RPMI8226 (cell line): ENCODE measurements at places on chromosomes 6 and 20.

GRCh38 chr6:14924126-14925024, 321.5 kb upstream of the JARID2 start:
- DNase-seq, result no peak

GRCh38 chr6:135281964-135282363, 100.9 kb downstream of the MYB start:
- no peak for DNase-seq

GRCh38 chr6:139485185-139485584, 110.7 kb upstream of the CITED2 start:
- no peak for DNase-seq

DNA sequence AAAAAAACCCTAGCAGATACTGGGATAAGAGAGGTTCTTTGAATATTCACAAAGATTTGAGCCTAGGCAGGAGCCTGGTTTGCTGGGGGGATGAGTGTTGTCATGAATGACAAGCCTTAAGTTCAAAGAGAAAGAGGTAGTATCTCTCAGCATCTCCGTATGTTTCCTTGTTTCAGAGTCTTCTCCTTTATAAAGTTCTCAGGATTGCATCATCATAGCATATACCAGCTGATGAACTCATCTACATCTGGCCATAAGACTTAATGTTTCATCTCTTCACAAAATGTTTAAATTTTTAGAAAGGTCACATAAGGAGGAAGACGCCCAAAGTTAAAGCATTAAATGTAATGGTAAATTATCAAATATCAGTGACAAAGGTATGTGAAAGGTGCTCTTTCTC, 17.1 kb downstream of the DEFB114 start:
- no peak for DNase-seq

DNA sequence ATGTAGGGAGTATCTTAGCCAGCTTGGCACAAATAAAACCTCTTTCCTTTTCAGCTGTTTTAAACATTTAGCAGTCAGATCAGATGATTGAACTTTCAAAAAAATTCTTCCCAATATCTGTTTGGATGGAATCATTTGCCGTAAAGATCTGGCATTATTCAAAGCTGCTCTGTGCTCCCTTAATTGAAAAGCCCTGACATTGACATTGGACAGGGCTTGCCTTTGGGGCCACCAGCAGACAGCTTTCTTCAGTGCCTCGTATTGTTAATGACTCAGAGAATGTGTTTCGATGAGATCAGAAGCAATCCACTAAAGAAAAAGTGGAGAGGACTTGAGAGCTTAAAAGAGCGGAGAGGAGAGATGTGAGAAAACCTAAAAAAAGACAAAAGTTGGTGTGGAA, 343.5 kb downstream of the NRN1 start:
- DNase-seq, result no peak

DNA sequence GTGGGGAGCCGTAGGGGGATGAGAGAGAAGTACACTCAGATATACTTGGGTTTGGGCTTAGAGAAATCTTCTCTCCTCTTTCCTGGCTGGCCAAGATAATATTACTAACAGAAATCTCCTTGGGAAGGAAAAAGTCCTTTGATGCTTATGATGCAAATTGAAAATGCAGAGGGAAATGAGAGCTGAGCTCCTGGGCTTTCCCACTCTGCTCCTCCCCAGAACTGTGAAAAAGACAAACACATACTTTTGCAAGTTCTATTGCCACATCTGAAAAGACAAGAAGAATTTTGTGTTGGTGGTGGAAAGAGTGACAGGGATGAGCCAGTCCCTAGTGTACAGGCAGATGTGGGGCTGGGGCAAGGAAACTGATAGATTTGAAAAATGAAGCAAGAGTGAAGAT, 185.9 kb downstream of the ANKRD60 start:
- DNase-seq, result no peak

DNA sequence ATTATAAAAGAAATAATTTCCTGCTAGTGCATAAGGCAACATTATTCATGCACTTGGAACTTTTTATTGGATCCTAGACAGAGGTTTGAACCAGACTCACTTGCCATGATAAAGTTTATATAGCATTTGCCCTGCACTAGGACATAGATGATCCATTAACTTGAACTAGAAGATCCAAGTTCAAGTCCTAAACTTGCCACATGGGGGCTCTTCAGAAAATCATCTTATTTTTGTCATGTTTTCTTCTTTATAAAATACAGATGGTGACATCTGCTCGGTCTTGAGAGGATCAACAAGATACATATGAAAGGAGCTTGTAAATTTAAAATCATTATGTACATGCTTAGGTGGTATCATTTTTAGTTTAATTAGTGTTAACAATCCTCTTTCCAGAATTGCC, 94.5 kb downstream of the SIM1 start:
- DNase-seq, result peak; percentile 19

DNA sequence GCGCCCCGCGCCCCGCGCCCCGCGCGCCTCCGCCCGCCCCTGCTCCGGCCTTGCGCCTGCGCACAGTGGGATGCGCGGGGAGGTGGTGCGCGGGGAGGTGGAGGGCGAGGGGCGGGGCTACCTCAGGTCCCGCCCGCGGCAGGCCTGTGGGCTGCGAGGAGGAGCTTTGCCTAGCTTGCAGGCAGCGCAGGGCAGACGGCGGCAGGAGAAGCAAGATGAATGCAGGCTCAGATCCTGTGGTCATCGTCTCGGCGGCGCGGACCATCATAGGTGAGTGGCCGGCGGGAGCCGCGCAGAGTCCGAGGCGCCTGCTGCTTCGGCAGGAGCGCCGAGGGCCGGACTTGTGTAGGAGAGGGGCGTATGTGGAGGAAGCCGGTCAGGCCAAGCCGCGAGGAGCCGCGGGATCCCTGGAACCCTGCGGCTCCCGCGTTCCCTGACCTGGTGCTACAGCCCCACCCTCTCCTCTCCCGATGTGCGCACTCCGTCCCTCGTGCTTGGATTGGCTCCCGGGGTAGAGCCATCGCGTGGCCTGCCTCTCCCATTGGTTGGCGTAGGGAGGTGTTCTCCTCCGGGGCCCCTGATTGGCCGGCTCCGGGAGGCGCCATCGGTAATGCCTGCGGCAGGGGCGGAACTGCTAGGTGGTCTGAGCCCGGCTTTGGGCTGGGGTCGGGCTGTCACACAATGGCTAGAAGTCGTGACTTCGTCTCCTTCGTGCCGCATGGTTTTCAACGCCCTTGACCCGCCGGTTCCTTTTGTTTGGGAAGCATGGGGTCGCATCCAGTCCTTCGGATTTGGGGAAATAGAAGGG, at the start of gene ACAT2:
TSS of gene ACAT2 (plus strand) at position 173 of the 808 bp plus-strand sequence. CDS start at position 216, 43 bp downstream.
- peak; percentile 96 for DNase-seq

DNA sequence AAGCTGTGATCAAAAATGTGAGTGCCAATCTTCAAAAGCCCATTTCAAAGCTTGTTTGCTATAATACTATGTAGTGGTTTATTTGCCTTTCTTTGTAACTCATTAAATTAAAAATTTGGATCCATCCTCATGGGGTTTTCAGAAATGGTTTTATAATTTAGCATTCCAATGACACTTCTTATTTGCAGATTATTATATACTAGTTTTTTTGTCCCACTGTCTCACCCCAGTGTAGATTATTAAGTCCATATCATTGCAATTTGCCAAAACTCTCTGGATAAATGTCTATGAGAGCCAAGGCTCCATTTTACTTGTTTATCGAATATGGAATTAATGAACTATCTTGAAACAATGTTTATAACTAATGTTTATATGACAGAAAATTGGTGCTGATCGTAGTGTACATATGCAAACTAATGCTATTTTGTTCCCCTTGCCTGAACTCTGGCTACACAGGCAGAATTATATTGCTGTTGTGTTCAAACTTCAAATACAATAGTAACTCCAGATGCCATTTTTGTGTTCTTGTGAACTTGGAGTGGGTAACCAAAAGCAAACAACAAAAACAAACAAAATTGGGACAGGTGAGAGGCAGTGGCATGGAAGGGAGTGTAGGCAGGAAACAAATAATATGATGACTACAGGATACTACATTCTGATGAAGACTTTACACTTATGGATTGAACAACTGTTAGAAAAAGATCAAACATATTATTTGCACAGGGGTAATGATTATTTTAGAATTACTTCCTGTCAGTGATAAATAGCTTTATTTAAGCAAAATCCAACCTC, 307.1 kb upstream of the FLRT3 start:
- DNase-seq, result no peak

- no peak for DNase-seq
These were observed 1.9 kb upstream of the BACH2 start for GRCh38 chr6:90298459-90299053.

GRCh38 chr20:22339946-22340345, 244.4 kb downstream of the FOXA2 start:
- no peak for DNase-seq

- no peak for DNase-seq
These were observed 217.7 kb upstream of the RIN2 start for GRCh38 chr20:19540392-19540791.

- no peak for DNase-seq
These were observed 34.9 kb upstream of the AKIRIN2 start for GRCh38 chr6:87736809-87737540.

DNA sequence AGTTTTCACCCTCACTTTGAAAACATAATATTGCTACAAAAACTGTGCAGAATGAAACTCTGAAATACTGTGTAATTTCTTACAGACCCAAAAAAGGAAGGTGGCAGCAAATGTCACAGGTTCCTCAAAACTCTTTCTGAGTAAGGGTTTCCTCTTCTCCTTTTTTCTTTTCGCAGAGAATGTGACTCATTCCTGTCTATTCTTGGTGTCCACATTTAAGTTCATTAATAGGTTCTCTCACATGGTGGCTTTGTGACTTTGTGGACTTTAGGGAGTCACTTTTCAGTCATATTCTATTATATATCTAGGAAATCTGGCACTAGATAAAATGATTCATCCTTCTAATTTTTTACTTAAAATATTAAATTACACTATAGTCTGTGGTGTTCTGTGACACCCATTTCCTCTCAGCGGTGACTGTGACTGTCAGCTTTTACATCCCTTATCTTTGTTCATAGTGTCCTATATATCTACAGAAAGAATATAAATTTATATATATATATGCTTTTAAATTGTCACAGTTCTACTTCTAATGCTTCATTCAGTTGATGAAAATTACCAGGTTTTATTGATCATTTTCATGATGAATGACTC, 126.8 kb upstream of the HCRTR2 start:
- DNase-seq, result no peak

- DNase-seq, result no peak
These were observed 185.2 kb downstream of the SLC24A3 start for GRCh38 chr20:19397666-19398065.

DNA sequence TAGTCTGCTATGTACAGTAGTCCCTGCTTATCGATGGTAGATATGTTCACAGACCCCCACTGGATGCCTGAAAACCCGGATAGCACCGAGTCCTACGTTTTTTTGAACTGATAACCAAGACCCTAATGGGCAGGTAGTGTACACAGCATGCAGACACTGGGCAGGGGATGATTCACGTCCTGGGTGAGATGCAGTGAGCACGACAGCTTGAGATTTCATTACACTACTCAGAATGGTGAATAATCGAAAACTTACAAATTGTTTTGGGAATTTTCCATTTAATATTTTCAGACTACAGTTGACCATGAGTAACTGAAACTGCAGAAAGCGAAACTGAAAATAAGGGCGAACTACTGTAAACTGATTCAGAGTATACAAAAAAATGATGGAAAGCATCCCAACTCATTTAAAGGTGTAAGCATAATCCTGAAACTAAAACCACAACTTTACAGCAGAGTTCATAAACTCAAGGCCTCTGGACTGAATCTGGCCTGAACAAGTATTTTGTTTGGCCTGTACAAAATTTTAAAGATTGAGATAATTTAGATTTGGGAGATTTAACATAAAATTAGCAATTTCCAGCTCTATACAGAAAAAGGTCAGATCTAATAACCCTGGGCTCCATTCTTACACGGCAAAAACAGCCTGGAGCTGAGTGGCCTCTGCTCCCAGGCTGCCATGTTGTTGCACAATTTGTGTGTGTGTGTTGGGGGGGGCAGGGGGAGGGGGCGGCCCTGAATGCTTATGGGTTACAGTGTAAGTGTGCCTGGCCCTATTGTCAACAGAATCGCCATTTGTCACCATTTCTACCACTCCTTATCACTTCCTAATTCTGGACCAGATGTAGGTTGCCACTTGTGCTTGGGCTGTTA, 34.9 kb downstream of the RNF24 start:
- DNase-seq, result peak; percentile 80

- no peak for DNase-seq
These were observed 586.5 kb upstream of the EPHA7 start for GRCh38 chr6:94005835-94006234.

GRCh38 chr20:14245368-14245970, 91.9 kb downstream of the FLRT3 start:
- DNase-seq, result no peak

DNA sequence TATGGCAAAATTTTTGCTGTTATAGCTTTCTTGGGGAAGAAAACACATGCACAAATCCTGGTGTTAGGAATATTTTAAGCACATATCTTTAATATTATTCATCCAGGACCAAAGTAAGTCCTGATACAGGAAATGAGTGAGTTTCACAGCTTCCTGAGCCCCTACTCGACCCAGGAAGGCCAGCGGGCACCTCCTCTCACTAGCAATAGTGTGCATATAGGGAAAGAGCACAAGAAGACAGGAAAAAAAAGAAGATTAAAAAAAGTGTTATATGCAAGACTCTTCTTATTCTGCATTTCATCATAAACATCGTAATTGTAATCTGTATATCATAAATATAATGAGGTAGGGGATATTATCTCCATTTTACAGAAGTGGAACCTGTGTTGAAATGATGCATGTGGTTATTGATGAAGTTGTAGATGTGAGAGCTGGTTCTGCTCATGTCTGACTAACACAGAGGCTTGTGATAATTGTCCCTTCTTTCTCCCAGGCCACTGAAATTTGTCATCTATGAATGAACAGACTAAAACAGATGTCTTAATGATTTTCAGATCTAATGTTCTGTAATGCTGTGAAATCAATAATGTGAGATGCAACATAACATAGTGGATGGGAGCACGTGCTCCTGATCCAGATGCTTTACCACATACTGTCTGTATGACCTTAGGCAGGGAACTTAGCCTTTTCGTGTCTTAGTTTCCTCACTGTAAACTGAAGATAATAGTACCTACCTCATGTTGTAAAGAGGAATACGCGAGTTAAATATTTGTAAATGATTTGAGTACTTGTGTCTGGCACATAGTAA, 101.2 kb downstream of the MYO6 start:
- no peak for DNase-seq

- DNase-seq, result peak; percentile 55
These were observed 1.0 kb downstream of the CCN2 start for GRCh38 chr6:131949909-131950766.

- no peak for DNase-seq
These were observed 104.0 kb downstream of the MKKS start for GRCh38 chr20:10330071-10330470.

- no peak for DNase-seq
These were observed 35.6 kb upstream of the TRAM2 start for GRCh38 chr6:52612336-52613054.

DNA sequence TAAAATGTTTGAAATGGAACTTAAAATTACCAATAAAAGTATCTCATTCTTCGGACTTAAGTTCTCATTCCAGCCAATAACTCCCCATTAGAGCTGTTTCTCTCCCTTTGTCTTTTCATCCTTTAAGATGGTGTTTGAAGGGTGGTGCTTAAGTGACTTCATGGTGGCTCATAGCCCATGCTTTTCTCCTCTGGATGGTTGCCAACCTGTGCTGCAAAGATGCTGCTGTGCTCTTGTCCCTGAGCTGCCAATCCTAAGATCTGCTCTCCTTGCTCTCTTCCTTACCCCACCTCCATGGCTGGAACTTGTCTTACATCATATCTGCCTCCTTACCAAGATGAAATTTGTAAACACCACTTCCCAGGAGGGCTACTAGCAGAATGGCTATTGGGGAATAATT, 31.6 kb upstream of the PNRC1 start:
- no peak for DNase-seq
